ENCODE measurements at places on chromosomes 5 and 9.

DNA sequence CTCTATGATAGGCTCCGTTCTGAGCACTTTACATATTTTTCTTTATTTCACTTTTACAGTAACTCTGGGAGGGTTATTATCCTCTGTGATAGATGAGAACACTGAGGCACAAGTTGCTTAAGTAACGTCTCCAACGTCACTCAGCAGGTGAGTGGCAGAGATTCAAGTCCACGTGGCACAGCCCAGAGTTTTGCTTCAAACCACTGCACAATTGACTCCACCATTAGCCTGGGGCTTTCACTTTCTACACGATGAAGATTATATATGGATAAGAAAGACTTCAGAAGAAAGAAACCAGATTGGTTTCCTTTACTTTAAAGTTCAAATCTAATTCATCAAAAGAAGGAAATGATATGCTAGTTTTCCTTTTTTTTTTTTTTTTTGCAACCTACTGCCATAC is 245.9 kb downstream of the SYK start:
- DNase-seq: no peak

DNA sequence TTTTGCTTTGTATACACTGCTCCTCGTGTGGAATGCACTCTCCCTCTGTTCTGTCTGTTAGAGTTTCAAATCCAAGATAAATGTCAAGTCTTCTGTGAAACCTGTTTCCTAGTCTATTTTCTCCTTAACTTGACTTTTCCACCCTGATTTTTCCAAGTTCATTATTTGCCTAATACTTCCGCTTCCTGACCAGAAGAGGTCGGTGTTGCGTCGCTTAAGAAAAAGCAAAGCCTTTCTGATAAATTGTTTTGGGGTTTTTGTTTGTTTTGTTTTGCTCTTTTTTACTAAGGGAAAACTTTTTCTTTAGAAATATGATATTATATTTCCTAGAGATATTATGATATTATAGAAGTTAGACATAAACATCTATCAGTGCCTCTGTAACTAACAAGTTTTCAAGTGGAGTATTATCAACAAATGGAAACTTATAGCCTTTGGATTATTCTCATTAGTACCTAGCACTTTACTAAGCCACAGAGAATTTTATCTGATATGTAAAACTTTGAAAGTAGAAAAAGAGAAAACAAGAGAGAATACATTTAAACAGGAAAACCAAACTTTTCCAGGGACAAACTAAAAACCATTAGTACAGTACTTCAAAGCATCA is 55.8 kb downstream of the PHAX start:
- no peak for DNase-seq

GRCh38 chr9:5446451-5447236 is 3.7 kb upstream of the CD274 start:
- no peak for DNase-seq

- no peak for DNase-seq
These were observed 48.0 kb downstream of the RAB14 start for GRCh38 chr9:121153642-121154041.

- no peak for DNase-seq
These were observed 19.8 kb downstream of the CD274 start for GRCh38 chr9:5470122-5470521.

DNA sequence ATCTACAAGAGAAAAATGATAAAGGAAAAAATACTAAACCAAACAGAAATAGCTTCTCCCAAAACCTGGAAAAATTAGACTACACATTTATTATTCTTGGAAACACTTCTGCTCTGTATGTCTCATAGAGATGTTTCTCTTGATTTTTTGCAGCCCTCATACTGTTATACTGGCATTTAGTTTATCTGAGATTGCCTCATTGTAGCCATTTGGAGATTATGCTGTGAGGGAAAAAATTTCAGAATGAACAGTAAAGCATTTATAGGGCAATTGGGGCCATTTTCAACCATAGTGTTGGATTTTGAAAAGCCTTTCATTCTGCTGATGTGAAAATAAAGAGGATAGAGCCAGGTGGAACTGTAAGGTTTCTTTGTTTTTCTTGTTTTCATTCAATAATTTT is 441.8 kb upstream of the RIOK2 start:
- DNase-seq: no peak
